Mesendoderm (in vitro differentiated cells): ENCODE measurements at places on chromosomes 16 and 17.

GRCh38 chr17:76314392-76315227 lies 6.5 kb upstream of the QRICH2 start:
- DNase-seq: no peak

DNA sequence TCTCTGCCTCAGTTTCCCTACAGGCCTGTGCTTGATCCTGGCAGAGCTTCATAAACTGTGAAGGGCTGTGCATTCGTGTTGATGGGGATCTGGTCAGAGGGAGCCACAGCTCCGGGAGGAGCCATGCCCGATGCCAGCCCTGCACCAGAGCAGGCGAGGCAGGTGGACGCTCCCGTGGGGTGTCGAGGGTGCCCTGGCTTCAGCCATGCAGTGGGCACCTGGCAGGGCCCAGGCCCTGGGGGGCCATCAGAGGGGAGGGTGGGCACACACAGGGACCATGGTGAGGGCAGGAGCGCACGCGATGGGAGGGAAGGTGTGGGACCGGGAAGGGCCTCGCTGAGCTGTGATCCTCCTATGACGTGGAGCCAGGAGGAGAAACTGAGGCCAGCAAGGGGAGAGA lies 22.0 kb downstream of the ZFPM1 start:
- DNase-seq: no peak

DNA sequence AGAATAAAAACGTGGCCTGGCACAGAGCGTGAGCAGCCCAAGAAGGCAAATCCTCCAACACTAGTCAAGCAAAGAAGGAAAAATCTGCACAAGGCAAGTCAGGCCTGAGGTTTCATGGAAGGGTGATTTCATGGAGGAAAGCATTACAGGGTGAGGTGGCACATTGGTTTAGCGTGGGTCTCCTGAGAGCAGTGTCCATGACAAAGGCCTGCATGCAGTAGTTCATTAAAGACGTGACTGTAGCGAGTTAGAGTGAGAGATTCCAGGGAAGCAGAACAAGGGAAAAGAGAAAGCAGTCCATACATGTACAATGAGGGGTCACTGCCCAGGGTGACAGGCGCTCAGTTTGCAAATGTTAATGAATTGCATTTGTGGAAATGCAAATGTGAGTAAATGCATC lies 285.0 kb upstream of the ERCC4 start:
- DNase-seq: no peak

DNA sequence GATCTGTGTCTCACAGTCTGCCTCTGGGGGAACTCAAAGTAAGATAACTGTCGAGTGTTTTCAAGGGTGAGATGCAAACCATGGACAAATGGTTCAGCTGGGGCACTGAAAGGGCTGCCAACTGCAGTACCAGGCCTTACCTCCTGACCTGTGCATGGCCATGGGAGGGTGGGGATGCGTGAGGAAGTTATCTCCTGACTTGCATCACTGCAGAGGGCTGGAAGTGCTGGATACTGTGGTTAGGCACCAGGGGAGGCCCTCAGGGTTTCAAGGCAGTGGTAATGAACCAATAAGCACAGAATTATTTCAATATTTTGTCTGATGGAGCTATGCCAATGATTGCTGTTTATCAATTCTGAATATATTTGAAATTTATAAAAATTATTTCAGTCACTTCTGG lies 159.2 kb downstream of the CYLD start:
- peak; percentile 13 for DNase-seq
